Amniotic epithelial cell (primary cell): ENCODE measurements at places on chromosomes 12 and 14.
A peak's percentile ranks its signal among the peaks of the same experiment; 100 is the strongest.

DNA sequence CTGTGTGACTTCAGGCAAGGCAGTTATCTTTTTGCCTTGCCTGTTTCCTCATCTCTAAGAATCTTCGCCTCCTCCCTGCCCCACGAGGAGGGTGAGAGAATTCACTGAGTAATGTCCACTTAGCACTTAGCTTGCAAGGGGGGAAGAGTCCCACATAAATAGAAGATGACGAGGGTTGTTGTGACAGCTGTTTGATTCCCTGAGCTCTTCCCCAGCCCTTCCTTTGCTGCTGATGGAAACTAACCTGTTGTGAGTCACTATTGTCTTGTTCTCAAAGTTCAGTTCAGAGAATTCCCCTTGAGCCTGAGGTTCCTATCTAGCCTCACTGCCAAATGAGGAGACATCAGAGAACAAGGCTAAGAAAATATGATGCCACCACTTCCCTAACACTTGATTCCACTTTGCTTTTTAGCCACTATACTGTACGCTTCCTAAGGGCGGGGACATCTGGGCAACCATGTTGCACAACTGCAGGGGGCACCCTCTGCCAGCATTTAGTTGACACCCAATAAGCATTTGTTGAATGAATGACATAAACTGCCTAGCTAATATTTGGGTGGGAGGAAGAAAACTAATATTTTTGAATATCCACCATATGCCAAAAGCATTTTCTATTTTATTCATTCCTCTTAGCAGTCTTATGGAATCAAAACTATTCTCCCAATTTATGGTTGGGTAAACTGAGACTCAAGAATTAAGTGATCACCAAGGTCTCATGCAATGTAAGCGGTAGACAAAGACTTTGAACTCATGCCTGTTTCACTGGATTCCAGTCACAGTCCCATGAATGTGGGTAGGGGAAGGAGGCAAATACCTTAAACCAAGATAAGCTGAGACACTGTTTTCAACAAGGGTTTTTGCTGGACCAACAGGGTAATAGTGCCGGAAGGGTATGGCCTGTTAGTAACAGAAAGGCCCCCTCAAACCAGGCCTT, 77.6 kb downstream of the ZFP36L1 start:
- peak; percentile 82 for DNase-seq

DNA sequence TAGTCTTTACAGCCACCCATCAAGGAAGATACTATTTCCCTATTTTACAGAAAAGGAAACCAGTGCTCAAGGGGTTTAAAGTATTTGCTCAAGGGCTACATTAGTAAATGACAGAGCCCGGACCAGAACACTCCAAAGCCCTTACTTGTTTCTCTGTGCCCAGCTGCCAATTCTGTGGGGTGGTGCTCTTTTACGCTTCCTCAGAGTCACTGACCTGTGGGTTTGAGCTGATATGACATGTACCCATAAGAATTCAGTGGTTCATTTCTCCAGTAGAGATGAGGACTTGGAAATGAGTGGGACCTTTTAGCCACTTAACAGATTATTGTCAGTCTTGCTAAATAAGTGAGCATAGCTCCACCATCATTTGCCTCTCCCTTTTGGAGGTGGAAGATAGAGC, 37.4 kb upstream of the NKX2-8 start:
- no peak for DNase-seq

GRCh38 chr14:46432516-46432915, 219.1 kb downstream of the RPL10L start:
- no peak for DNase-seq

- no peak for DNase-seq
Observed at GRCh38 chr14:103960457-103961055, 18.2 kb upstream of the RD3L start.

DNA sequence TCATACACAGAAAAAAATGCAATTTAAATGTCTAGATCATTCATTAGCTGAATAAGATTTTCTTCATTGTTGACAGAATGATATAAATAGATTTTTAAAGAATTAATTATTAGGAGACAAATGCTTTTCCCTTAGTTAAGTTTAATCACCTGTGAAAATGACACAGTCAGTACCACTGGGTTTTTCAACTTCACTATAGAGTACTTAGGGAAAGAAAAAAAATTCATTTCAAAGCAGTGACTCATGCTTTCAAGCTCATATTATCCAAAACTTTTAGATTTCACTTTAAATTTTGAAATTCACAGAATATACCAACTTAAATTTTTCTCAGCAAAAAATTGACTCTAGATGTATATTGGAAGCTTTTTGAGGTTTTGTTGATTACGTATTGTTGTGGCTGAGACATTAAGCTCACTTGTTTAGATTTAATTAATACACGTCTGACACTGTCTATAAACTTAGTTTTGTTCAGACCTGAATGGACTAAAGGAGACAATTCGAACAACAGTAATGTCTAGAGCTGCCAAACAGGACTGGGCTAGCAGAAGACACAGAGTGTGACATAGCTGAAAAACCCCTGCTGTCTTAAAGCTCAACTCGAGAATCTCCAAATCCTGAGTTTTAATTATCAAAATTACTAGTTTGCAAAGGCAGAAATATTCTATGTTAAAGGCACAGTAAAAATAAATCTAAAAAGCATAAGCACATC, 1.6 kb downstream of the MGAT4C start:
- no peak for DNase-seq

DNA sequence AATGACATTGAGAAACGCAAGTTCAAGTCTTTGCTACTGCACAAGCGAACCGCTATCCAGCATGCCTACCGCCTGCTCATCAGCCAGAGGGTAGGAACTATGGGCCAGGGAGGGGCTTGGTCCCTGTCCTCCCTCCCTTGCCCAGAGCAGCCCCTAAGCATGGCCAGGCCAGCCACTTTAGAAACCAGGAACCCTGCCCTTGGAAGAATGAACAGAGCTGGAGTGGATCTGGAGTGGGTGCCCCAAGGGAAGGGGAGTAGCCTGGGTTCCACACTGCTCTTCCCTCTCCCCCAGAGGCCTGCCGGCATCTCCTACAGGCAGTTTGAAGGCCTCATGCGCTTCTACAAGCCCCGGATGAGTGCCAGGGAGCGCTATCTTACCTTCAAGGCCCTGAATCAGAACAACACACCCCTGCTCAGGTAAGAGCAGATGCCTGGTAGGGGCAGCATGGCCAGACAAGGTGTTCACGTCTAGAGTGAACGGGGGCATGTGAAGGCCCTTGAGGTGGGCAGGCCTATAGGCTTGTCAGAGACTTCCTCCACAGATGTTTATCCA, 55.8 kb downstream of the TPCN1 start:
- DNase-seq, result no peak

DNA sequence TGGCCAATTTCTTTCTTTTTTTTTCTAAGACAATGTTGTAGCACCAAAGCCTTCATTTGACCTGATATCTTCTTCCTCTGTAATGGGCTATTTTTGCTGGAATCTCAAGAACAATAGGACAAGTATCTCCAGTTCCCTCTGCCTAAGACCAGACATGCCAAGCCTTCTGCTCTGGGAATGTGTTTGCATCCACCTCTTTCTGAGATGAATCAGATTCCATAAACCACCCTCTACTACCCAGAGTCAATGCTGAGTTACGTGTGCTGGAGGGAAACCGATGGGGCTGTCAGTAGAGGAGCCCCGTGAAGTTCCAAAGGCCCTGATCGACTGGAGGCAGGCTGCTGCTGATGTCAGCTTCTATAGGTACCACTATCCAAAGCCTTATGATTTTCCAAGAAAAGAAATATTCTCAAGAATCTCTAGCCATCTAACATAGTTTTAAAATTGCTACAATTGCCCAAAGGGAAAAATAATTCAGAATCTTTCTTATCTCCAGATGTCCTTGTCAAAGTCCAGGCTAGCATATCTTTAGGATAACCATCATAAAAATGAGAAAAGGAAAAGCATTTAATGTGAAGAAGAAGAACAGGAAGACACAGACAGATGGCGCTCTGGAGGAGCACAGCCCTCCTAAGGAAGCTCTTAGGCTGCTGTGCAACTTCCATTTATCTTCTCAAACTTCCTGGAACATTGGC, 101.9 kb downstream of the SLC8A3 start:
- DNase-seq, result peak; percentile 47

DNA sequence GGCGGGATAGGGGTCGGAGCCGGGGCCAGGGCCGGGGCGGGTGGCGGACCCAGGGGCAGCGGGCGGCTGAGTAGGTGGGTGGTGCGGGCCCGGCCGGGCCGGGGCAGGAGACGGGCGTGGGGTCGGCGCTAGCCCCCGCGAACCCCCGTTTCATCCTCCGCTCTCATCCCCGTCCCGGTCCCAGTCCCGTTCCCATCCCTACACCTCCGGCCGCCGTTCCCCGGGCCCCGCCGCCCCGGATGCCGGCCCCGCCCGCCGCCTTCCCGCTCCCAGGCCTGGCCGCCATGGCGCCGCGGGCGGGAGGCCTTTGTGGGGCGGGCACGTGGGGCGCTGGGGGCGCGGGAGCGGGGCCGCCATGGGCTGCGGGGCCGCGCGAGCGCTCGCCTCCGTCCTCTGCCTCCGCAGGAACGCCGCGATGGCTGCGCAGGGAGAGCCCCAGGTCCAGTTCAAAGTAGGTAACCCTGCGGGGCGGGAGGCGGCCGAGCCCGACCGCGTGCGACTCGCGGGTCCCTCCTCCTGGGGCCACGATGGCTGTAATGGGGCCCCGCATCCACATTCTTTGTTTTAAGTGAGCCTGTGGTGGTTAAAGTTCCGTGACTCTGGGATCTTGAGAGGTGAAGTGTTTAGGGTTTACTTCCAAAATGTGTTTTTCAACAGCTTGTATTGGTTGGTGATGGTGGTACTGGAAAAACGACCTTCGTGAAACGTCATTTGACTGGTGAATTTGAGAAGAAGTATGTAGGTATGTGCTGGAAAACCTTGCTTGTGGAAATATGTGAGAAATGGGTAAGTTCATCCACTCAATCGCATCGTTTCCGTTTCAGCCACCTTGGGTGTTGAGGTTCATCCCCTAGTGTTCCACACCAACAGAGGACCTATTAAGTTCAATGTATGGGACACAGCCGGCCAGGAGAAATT, 572 bp downstream of the RAN start:
- DNase-seq, result peak; percentile 21

GRCh38 chr12:122243965-122244364, 18.1 kb upstream of the DIABLO start:
- DNase-seq, result no peak

GRCh38 chr14:90758959-90759358, 57.3 kb downstream of the TTC7B start:
- no peak for DNase-seq

DNA sequence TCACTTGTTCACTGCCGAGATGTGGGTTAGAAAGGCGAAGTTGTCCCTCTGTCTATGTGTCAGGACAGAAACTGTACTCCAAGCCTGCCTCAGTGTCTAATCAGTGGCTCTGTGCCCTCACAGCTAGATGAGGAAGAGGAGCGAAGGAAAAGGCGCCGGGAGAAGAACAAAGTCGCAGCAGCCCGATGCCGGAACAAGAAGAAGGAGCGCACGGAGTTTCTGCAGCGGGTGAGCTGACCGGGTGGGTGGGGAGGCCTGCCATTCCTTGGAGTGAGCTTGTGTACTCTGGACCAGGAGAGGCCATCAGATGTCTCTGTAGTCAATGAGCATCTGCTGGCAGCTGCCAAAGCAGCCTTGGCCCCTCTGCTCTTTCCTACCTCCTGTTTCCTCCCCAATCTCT, 33.5 kb downstream of the JDP2 start:
- DNase-seq, result no peak

GRCh38 chr12:70543444-70543843, 93.8 kb downstream of the PTPRB start:
- DNase-seq, result peak; percentile 91

GRCh38 chr14:100551056-100551455, 36.2 kb downstream of the BEGAIN start:
- no peak for DNase-seq

GRCh38 chr14:92058006-92058917, 18.4 kb upstream of the TRIP11 start:
- no peak for DNase-seq

DNA sequence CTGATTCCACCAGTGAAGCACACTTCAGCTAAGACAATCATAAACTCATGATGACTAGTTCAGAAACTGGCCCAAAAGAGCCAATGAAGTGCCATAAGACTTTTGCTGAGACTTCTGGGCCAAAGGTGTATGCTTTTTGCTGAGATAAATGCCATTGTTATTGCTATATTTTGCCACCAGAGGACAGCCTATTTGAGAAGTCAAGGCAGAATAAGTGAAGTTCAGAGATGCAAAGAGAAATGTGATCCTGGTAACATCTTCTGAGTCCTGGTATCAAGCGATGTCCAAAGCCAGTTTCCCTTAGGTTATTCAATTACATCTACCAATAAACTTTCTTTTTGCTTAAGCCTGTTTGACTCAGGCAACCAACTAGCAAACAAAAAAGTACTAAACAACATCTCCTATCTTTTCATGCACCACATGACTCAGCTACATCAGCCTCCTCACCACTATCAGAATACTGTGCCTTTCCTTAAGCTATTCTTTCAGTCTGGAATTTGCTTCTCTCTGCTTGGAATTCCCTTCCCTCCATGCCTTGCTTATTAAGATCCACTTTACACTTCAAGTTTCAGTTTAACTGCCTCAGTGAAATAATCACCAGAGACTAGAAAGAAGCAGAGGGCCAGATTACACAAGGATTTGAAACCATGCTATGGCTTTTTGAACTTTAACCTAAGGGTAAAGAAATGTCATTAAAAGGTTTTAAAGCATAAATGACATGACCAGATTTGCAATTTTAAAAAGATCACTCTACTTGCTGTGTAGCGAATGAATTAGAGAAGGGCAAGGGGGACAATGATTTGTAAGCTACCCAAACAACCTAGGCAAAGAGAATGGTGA, 14.0 kb downstream of the CRY1 start:
- peak; percentile 82 for DNase-seq

DNA sequence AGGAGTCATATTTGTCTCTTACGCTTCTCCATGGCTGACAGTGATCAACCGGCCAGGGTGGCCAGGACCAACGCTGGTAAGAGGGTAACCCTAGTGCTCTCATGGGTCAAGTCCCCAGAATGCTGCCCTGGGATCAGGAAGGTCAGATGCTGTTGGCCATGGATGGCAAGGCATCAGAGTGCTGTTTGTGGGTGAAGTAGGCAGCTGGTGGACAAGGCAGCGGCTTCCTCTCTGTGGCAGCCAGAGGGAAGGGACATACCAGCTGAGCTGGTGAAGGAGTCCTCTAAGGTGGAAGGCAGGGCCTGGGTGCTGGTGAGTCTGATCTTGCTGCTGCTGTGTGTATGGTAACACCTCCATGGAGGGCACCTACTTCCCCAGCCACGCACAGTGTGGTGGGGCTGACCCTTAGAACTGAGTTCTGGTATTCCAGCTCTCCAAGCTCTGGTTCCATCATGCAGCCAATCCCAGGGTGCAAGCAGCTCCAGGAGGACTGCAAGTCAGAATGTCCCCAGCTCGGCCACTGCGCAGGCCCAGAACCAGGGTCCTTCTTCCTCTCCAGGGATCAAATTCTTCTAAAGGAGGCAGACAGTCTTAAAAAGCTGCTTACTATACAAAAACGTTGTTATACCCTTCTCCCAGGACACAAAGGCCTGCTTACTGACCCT, 13.4 kb upstream of the SMOC1 start:
- DNase-seq, result no peak
